ENCODE measurements at places on chromosomes 11 and 22.

GRCh38 chr11:8989453-8989852 is 14.3 kb downstream of the NRIP3 start:
- DNase-seq, result no peak

GRCh38 chr22:30214703-30215407 is 31.7 kb downstream of the LIF start:
- no peak for DNase-seq

- no peak for DNase-seq
Observed at GRCh38 chr11:130213979-130214281, 54.3 kb downstream of the ST14 start.

DNA sequence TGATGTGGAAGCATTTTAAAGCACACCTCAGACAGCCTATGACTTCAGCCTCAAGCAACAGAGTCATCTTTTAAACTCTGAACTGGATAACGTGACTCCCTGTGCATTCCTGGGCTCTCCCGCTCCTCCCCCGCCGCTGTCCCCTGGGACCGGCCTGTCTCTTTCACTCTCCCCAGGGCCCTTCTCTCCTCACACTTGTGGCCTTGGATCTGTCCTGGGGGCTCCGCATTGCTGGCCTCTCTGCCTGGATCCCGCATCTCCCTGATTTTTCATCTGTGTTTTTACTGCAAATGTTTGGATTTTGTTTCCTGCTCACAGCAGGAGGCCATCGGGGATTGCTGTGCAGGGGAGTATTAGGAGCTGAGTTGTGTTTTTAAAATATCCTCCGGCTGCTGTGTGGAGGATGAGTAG is 15.4 kb downstream of the C11orf24 start:
- no peak for DNase-seq
